ENCODE measurements at places on chromosomes 6 and 20. TPM values are rescaled to one million over a fixed set of nuclear protein-coding genes. Genes with fewer than 3 reads are reported as not detected.

Gene TMEM14B
- total RNA-seq: 143 TPM

Gene BMP5
- total RNA-seq: not detected

Gene CDH26
- 0.71 TPM for total RNA-seq

Gene FOXC1
- total RNA-seq: 16.8 TPM

Gene KCNK5
- 2.6 TPM for total RNA-seq
